Right kidney (tissue), 9 donors: ENCODE measurements at places on chromosomes 3 and 15.

GRCh38 chr15:37038716-37039106 lies 61.6 kb downstream of the MEIS2 start:
- no peak for DNase-seq

- DNase-seq: no peak
Observed at GRCh38 chr3:195544634-195545033, 1.5 kb upstream of the PPP1R2 start.

DNA sequence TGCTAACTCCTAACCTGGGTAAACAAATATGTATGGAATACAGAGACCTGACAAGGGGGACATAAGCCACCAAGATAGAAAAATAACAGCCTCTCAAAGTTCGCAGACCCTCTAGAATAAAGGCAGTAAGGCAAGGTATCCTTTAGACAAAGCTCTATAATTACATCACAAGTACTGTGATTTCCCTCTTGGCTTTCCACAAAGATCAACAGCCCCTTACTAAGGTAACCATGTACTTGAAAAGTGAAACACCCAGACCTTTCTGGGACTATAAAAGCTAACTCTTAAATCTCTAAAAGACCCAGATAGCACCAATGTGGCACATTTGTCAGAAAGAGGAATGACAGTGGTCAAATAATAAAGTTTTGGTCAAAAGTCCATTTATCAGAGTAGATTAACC lies 51.9 kb downstream of the TBL1XR1 start:
- no peak for DNase-seq

DNA sequence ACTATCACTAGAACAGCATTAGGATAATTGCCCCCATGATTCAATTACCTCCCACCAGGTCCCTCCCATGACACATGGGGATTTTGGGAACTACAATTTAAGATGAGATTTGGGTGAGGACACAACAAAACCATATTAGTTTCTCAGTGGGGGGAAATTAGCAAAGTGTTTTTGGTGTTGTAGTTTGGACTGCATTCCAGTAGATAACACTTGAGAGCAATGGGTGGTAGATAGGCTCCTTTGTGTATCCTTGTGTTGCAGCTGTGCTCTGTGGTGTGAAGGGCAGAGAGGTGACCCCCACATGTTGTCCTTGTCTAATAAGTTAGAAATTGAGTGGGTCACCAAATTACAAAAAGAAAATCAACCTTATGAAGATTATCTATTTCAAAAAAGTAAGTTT lies 223.8 kb downstream of the SATB1 start:
- no peak for DNase-seq

- DNase-seq: no peak
Observed at GRCh38 chr15:73624530-73624929, 8.7 kb downstream of the NPTN start.

DNA sequence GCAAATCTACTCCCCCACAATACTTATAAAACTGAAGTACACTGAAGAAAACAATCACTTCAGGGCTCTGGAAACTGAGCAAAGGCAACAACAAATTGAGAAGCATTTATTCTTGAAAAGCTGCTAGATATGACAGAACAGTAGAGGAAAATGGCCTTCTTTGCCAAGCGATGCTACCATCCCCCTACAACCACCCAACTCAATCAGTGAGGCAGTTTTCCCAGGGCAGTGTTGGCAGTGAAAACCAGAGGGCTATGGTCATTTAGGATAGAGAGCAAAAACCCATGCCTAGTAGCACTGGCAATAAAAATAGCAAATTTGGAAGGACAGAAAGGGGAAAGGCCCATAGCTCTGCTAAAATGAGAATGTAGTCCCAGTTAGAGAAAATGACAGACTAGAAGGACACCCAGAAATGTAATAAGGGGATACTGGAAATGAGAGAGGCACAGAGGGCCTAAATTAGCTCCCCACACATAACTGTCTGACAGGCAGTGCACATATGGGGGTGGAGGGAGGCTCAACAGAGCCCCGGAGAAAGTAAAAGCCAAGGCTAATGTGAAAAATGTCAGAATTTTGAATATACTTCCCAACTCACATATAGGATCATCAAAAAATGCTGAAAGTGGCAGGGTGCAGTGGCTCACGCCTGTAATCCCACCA lies 143.5 kb downstream of the GSK3B start:
- DNase-seq: no peak

DNA sequence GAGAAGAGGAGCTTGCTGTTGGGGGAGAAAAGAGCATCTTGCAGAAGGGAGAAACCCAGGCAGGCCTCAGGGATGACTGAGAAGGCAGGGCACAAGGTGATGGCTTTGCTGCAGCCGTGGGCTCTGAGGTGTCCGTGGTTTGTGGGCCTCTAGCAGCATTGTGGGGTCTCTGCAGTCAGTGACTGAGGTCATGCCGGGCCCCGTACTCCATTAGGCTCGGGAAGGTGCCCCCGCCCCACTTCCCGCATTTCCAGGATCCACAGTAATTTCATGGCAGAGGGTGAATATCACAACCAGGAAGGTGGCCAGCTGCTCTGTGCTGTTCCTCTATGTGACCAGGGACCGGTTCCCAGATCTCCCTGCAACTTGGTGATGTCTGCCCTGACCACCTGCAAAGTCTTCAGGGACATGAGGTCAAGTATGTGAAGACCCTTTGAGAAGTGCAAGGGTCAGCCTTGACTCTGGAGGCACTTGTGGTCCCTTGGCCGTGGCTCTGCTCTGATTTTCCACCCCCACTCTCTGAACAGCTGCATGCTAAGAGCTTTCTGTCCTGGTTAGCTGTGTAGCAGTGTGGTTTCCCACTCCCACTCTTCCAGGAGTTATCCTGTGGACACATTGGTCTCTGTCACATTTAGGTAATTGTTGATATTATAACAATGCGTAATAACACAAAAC lies 3.6 kb downstream of the KLF13 start:
- DNase-seq: no peak

- no peak for DNase-seq
Observed at GRCh38 chr15:74983725-74984231, 11.6 kb upstream of the SCAMP5 start.

- DNase-seq: no peak
Observed at GRCh38 chr15:66957431-66957720, 108.0 kb upstream of the SMAD3 start.

- no peak for DNase-seq
Observed at GRCh38 chr3:45965653-45966052, 22.4 kb downstream of the CXCR6 start.

GRCh38 chr3:11651900-11652299 lies 8.2 kb upstream of the VGLL4 start:
- no peak for DNase-seq

DNA sequence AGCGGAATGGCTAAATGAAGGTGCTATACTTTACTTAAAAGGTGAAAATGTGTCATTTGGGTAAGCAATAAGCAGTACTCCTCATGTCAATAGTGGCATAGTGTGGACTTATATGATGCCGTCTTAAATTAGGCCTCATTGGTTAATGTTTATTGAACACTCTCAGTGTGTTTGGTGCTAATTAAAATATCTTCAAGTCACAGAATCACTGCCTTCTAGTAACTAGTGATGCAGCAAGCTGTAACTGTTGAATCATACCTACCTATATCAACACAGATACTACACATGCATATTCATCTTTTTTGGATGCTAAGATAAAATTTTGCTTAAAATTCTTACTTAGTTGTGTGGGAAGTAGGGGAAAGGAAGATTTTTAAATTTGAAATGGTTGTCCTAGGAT lies 30.7 kb downstream of the ARHGAP31 start:
- DNase-seq: no peak

- no peak for DNase-seq
Observed at GRCh38 chr3:59286791-59287531, 237.1 kb upstream of the CFAP20DC start.
